ENCODE measurements at places on chromosomes 11 and 22.

GRCh38 chr11:36347384-36347906 is 51.4 kb downstream of the PRR5L start:
- DNase-seq: no peak

DNA sequence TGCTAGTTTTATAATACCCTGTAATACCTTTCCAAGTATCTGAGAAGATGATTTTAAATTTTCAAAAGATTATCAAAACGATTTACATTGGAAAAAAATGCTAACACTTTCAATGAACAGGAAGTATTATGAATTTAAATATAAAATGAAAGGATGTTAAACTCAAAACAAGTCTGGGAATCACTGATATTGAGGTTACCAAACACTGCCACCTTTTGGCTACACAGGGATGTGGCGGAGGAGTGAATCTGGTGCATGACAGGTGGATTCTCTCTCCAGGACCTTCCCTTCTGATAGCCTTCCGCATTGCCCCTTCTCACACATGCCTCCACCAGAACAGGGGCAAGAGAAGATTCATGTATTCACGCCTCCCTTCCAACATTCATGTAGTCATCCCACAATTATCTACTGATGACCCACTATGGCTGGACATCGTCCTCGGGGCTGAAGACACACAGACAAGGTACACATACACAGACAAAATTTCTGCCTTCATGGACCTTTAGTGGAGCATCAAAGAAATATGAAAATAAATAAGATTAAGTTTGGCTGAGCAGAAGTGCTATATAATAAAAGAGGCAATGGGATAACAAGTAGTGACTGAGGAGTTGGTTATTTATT is 34.7 kb downstream of the ATG16L2 start:
- no peak for DNase-seq

DNA sequence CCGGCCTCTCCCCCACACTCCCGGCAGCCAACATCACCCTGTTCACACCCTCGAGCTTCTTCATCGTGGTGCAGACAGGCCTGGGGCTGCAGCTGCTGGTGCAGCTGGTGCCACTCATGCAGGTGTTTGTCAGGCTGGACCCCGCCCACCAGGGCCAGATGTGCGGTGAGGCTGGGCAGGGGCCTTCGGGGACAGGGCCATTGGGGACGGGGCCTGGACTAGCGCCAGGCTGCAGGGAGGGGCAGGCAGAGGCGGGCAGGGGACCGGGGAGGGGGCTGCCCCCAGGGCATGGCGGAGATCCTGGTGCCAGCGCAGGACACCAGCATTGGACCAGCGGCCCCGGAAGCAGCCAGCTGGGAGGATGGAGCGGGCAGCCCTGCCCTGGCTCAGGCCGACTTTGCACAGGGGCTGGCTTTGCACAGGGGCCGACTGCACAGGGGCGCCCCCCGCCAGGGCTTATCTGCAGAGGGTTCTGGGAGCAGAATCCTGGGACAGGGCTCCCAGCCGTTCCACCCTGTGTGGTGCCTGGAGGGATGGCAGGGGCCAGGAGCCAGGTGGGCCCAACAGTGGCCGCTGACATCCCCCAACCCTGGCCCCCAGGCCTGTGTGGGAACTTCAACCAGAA is 8.6 kb downstream of the MUC5B start:
- no peak for DNase-seq

DNA sequence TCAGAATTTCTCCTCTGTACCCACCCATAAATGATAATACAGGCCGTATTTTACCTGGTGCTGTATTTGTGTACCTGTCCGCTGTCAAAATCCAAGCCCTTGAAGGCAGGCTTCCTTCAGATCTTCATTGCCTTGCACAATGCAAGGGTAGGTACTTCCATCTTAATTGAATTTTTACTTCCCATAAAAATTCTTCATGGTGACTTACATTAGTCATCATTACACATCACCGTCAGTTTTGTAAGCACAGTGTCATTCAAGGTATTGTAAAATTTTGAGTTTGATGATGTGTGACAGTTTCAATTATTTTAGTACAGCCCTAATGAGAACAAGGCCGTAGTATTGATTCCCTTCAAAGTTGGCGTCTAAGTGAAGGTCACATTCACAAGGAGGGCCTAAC is 770 bp upstream of the TSG101 start:
- no peak for DNase-seq

DNA sequence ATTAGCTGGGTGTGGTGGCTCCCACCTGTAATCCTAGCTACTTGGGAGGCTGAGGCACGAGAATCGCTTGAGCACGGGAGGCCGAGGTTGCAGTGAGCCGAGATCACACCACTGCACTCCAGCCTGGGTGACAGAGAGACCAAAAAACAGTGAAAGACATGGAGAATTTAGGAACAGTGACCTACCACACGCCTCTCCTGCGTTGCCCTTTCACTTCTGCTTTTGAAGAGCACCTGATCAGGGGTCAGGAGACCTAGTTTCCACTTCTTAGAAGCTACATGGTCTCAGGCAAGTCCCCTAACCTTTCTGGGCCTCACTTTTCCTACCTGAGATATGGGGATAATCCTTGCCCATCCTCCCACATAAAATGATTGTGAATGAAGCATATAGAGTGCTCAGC is 12.2 kb downstream of the SLC35C1 start:
- no peak for DNase-seq

- DNase-seq: no peak
These were observed 44.0 kb upstream of the KLHL35 start for GRCh38 chr11:75476739-75477613.

GRCh38 chr11:11036848-11037732 is 179.2 kb upstream of the ZBED5 start:
- DNase-seq: peak; percentile 2

- no peak for DNase-seq
These were observed 39.9 kb upstream of the ANO1 start for GRCh38 chr11:70038034-70038834.

- DNase-seq: no peak
These were observed 16.3 kb upstream of the OR56B1 start for GRCh38 chr11:5719703-5720495.

DNA sequence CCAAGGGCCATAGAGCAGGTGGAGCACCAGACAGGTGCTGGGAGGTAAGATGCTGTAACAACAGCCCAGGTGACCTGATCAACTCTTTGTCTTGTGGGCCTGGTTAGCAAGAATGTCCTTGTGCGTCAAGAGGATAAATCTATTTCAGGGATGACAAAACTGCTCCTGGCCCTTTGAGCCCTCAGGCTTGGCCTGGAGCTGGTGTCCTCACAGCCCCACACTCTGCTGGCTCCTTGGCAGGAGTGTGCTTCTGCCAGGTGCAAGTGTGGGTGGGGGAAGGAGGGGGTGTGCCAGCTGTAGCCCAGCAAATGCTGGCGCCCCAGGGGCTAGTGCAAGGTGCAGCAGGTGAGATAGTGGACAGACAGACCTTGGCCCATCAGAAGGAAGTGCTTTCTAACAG is 19.5 kb downstream of the AMPD3 start:
- DNase-seq: no peak

DNA sequence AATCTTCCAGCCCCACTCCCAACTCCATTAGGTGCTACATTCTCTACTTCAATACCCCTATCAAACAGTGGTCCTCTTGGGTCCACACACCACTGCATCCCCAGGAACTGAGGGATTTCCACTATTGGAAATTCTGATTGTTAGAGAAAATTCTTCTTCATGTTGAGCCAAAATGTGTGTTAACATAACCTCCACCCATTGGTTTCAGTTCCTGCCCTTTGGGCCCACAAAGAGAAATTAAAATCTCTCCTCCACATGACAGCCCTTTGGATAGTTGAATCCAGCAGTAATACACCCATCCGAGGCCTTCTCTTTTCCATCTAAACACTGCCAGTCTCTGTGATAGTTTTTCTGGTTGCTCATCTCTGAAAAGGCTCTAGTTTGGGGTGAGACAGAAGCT is 2.1 kb downstream of the VSIG2 start:
- no peak for DNase-seq

- DNase-seq: no peak
These were observed 12.6 kb downstream of the LRRC75B start for GRCh38 chr22:24580276-24580675.

DNA sequence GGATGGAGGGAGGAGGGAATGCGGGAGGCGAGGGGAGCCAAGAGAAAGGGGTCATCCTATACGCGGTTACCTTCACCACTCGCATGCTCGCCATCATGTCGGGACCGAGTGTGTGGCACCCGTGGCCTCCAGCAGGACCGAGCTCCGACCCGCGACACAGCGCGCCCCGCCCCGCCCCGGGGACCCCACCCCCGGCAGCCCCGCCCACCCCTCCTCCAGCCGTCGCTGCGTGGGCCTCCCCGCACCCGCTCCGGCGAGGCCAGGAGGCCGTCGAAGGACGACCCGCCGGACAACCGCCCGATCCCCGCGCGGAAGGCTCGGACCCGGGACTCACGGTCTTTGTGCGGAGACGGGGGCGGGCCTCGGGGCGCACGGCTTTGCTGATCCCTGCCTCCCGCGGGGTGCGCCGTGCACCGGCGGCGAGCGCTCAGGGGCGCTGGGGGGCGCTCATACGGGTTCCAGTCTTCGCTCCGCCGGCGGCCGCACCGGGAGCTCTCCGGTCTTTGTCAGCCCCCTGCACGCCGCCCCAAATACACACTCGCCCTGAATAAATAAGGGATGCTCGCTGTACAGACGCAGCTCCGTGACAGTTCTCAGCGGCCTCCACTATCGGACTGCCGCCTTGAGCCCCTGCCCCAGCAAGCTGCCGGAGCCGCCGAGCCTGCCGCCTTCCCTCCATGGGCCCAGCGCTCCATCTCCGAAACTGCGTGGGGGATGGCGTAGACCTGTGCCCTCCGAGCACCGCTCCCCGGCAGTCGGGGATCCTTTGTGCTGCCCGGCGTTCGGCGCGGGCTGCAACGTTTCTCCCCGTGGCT is at the start of gene UBE2L6:
Gene UBE2L6, minus strand, starts transcription at position 158 of the 815 bp plus-strand sequence. Its CDS starts 61 bp downstream, at position 97.
- DNase-seq: peak; percentile 50

- no peak for DNase-seq
These were observed 23.2 kb downstream of the FADS2 start for GRCh38 chr11:61851113-61851899.

GRCh38 chr11:76119779-76120178 is 86.5 kb downstream of the WNT11 start:
- no peak for DNase-seq

GRCh38 chr11:110031171-110031570 is 62.0 kb upstream of the ZC3H12C start:
- no peak for DNase-seq

- DNase-seq: no peak
These were observed 26.0 kb downstream of the NEAT1 start for GRCh38 chr11:65448418-65449105.

DNA sequence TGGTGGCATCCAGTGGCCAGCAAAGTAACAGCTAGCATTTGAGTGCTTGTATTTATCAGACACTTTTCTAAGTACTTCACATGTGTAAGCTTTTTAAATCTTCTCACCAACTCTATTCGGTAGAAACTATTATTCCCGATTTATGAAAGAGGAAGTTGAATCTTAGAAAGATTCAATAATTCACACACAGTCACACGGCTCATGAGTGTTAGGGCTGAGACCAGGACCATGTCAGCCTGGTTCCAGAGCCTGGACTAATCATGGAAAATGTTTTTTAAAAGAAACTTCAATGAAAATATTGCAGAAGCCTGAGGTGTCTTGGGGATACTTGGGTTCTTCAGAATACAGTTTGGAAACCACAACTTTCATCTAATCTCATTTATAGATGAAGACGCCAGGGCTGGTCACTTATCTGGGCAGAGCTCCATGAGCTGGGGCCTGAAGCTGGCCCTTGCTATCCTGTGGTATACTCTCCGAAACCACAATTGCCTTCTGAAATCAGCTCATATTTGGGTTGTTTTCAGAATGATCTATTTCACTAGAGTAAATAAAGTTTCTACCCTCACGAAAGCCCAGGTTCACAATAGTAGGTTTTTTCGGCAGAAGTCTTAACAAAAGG is 4.3 kb upstream of the CRTAM start:
- no peak for DNase-seq

- DNase-seq: no peak
These were observed 21.7 kb downstream of the TPST2 start for GRCh38 chr22:26568207-26568706.

- no peak for DNase-seq
These were observed 126.9 kb downstream of the CD44 start for GRCh38 chr11:35265755-35266454.

- DNase-seq: no peak
These were observed 100.0 kb upstream of the B3GAT1 start for GRCh38 chr11:134512061-134512460.

- DNase-seq: no peak
These were observed 22.8 kb upstream of the TP53AIP1 start for GRCh38 chr11:128965485-128965884.

DNA sequence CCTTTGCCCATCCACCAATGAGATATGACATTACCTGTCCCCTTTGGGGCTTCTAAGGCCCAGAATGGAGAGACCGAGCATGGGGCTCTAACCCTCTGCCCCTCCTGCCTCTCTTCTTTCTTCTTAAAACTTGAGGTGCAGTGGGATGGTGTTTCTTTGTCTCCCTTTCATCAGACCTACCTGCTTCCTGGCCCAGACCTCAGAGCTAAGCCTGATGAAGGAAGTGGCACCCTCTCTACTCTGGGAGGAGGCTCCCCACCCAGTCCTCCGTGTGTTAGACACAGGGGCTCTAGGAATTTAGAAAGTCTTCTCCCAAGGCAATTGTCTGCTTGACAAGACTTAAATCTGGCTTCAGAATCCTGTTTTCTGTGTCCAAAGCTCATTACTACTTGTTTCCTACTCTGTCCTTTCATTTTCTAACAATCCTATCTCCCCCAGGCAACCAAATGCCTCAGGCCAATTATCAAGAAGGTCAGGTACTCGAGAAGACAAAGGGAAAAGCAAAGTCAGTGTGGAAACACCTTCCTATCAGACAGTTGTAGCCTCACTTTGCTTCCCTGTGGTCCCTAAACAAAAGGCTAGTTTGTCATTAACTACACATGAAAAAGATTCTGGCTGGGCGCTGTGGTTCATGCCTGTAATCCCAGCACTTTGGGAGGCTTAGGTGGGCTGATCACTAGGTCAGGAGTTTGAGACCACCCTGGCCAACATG is 20.3 kb upstream of the PARVA start:
- DNase-seq: no peak

DNA sequence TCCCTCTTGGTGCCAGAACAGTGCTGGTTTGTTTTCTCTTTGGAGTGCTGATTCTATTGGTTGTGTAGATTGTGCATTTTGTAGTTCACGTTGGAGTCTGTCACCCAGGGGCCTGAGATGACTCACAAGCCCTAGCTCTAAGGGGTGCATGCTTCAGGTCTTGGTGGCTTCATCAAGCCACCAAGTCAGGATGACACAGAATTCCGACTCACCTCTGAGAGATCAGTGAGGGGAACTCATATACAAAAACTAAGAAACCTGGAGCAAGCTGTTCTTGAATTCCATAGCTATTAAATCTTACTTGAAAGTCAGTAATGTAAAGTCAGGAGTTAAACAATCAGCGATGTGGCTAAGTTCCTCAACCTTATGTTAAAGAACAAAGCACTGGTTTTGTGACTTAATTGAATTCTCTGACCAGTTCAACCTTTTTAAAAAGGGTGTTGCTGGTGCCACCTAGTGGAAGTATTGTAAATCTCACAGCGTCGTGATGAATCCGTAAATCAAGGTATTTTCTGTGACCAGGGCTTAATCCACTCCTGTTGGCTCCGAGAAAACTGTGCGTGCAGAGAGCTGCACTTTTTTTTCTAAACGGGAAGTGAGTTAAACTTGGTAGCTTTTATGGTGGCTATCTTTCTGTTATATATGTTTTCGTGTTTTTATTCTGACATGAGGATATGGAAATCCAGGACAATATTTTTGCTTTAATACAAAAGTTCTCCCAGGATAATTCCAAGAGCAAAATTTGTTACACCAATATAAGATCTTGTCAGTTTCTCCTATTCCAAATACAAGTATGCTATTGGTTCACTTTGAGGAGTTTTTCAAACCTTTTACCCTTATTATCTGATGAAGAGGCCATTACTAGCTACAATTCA is 14.6 kb downstream of the MMP13 start:
- DNase-seq: peak; percentile 0

GRCh38 chr11:128502726-128503125 is 84.6 kb downstream of the ETS1 start:
- DNase-seq: no peak
